ENCODE measurements at places on chromosomes 7 and 10.

GRCh38 chr10:3467052-3467951 lies 294.7 kb upstream of the PITRM1 start:
- DNase-seq: peak; percentile 8

DNA sequence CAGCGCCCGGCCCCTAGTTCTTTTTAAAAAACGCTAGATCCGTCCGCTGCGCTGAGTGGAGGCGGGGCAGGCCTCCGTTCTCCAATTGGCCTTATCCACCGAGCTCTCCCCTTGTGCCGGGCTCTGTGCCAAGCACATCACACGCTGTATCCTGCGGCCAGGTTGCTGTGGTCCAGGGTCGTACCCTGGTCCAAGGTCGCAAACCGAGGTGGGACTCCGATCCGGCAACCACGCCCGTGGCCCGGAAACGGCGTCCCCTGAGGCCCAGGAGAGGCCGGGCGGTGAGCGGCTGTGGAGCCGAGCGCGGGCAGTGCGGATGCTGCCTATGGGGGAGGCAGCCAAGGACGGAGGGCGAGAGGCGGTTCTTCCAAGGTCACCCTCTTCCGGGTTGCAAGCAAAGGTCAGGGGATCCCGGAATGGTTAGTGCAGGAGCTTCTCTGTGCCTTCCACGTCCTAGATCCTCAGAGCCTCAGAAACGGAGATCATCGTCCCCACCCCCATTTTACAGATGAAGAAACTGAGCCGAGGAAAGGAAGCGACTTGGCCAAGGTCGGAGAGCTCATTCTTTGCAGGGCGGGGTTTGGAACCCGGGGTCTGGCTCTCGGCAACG lies 72.4 kb upstream of the LRRC4 start:
- no peak for DNase-seq

GRCh38 chr10:30639946-30640786 lies 10.6 kb upstream of the LYZL2 start:
- no peak for DNase-seq

DNA sequence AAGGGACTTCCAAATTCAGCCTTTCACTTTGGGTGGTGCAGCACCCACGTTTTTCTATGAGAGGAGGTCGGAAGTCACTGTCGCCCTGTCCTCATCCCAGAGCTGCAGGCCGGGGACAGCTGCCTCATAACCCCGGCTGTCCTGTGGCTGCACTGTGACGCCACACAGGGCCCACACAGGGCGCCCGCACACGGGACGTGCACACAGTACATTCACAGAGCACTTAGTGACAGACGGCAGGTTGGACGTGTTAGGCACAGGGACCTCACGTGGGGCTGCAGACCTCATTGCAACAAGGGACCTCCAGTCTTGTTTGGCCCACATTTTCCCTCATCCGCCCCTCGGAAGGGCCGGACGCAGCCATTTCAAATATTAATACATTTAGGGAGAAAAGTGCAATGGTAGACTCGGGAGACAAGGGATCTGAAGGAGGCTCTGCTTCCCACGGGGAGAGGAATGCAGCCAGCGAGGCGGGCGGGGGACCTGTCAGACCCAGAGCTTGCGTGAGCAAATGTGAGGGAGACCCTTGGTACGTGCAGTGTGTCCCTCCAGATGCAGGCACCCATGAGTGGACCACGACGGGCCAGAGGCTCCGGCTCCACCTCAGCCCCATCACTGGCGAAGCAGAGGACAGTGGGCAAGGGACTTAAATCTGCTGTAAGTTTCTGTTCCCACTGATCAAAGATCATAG lies 86.7 kb downstream of the VOPP1 start:
- no peak for DNase-seq

GRCh38 chr7:50793120-50793946 lies 10.6 kb upstream of the GRB10 start:
- peak; percentile 78 for DNase-seq

- no peak for DNase-seq
Measured at GRCh38 chr10:6171881-6172695, 30.6 kb upstream of the PFKFB3 start.

DNA sequence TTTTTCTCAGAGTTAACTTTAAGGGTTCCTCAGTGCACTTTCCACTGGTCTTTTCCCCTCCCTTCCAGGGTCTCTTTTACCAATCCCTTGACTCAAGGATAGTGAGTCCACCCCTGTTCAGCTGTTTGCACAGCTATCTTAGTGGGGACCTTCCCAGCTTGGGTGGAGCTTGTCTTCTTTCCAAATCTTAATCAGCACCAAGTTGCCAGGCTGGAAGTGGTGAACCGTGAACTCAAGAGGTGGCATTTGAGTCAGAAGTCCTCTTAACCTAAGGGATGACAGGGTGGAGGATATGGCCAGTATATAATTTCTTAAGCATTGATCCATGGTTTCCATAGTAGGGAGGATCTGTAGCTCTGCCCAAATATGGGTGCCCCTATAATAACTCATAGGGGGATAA lies 25.0 kb downstream of the MAPK8 start:
- DNase-seq: no peak

GRCh38 chr7:116840256-116840655 lies 22.1 kb upstream of the CAPZA2 start:
- no peak for DNase-seq

GRCh38 chr7:111162692-111163091 lies 71.8 kb downstream of the LRRN3 start:
- DNase-seq: no peak

- no peak for DNase-seq
Measured at GRCh38 chr10:121774813-121775212, 153.0 kb downstream of the ATE1 start.

DNA sequence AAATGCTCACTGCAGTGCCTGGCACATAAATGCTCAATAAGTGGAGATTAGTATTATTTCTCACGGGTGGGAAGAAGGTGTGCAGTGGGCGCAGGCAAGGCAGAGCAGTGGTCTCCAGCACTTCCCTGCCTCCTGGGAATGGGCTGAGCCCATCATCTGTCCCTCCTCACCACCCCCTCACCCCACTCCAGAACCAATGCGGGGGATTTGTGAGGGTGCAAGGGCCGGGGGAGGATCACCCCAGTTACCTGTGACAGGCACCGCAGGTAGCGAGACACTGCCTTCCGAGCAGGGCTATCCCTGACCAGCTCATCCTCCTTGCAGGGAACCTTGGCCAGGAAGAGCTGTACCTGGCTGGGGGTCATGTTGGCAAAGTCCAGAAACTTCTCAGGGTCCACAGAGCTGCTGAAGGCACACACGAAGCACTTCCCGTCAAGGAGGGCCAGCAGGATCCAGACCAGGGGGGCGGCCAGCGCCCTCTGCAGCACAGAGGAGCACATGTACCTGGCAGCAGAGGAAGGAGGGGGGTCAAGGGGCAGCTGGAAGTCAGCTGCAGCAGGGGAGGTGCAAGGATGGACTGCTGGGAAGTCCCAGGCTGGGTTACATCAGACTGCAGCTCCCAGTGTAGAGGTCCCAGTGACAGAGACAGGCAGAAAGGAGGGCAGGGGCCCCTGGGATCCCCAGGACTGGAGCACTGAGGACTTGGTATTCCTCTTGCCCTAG lies 2.8 kb downstream of the CALHM3 start:
- peak; percentile 70 for DNase-seq

DNA sequence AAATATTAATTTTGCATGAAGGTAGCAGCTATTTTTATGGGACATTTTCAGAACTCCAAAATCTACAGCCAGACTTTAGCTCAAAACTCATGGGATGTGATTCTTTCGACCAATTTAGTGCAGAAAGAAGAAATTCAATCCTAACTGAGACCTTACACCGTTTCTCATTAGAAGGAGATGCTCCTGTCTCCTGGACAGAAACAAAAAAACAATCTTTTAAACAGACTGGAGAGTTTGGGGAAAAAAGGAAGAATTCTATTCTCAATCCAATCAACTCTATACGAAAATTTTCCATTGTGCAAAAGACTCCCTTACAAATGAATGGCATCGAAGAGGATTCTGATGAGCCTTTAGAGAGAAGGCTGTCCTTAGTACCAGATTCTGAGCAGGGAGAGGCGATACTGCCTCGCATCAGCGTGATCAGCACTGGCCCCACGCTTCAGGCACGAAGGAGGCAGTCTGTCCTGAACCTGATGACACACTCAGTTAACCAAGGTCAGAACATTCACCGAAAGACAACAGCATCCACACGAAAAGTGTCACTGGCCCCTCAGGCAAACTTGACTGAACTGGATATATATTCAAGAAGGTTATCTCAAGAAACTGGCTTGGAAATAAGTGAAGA lies 112.3 kb downstream of the CFTR start:
- no peak for DNase-seq

DNA sequence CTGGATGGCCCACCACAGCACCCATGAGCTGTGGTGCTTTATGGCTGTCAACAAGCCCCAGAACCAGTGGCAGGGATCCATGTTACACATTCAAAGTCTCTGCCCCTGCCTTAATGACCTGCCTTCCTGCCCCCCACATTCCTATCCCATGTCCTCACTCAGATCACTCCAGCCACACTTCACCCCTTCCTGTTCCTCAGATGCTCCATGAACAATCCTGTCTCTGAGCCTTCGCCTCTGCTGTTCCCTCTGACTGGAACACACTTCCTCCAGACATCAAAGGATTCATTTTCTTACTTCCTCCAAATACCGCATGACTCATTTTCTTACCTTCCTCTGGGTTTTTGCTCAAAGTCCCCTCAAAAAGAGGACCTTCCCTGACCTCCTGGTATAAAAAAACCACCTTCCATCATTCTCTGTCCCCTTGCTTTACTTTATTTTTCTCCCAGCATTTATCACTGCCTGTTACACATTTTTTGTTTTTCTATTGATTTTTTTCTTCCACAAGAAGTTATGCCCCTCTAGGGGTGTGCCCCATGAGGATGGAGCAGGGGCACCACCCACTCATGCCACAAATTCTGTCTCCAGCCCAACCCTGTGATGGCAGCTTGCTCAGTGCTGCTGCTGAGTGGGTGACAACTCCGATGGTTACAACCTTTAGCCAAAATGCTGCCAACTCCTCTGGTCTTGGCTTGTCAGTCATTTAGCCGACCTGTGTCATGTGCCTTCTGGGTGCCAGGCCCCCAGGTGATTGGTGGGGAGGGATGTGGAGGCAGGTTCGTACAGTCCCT lies 18.2 kb downstream of the COL13A1 start:
- no peak for DNase-seq

GRCh38 chr10:28326516-28327490 lies 23.9 kb upstream of the MPP7 start:
- DNase-seq: no peak

- DNase-seq: peak; percentile 62
Measured at GRCh38 chr10:122044045-122044661, 55.2 kb downstream of the TACC2 start.

GRCh38 chr7:6700793-6701192 lies 6.0 kb downstream of the ZNF12 start:
- no peak for DNase-seq

GRCh38 chr7:78587443-78588044 lies 789.0 kb downstream of the PHTF2 start:
- no peak for DNase-seq

All from ecto neural progenitor cell (in vitro differentiated cells).